ENCODE measurements at places on chromosomes 4 and X.

DNA sequence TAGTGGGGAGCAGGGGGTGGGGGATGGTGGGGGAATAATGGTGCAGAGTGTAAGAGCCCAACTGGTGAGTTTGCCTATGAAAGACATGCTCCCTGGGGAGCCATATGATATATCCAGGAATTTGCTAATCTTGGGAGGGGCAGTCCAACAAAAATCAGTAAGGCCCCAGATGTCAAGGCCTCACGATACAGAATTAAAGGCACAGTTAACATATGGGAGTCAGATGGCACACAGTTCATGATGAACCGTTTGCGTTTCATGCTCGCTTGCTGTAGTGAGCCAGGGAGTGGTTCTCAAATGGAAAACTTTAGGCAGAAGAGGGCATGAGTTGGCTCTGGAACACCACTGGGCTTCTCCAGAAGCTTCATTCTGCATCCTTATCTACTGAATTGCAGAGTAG is 33.9 kb upstream of the VCX2 start:
- no peak for ATAC-seq

GRCh38 chr4:93289831-93290230 is 538.7 kb upstream of the ATOH1 start:
- no peak for ATAC-seq

- no peak for ATAC-seq
Observed at GRCh38 chr4:163878336-163879121, 384.0 kb downstream of the TMA16 start.

DNA sequence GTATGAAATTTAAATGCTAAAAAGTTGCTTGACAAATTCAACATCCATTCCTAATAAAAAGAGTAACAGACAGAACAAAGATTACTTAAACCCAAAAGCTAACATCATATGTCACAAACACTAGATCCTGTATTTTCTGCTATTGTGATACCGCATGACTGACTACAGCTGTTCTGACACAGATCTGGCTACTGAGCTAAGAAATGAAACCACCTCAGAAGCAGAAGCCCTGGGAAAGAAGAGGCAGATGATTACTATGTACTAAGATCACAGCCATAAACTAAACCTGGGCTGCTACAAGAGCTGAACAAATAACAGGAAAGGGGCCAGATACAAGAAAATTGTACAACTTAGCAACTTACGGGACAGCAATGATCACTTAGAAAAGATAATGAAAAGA is 9.4 kb downstream of the LETM1 start:
- no peak for ATAC-seq

DNA sequence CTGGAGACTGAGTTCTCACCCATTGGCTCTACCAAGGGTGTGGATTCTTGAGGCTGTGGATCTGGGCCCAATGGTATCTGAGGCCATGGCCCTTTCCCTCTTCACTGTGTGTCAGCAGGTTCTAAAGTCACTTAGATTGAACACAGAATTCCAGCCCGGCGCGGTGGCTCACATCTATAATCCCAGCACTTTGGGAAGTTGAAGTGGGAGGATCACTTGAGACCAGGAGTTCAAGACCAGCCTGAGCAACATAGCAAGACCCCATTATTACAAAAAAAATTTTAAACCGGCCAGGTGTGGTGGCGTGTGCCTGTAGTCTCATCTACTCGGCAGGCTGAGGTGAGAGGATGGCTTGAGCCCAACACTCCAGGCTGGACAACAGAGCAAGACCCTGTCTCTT is 18.0 kb upstream of the XPNPEP2 start:
- no peak for ATAC-seq

GRCh38 chr4:1354983-1355275 is 7.9 kb downstream of the UVSSA start:
- no peak for ATAC-seq

DNA sequence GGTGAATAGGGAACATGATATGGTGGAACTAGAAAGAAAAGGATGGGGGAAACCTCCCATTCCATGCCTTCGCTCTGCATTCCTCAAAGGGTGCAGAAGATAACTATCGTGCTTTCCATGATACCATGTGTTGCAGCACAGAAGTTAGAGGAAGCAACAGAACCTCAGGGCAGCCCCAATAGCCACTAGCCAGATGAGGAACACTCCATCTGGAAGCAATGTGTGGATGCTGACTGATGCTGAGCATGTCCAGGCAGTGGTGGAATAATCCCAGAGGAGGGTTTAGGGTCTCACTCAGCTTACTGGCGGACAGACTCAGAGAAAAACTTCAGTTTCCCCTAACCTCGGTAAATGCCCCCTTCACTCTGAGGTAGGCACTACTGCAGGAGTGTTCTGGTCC is 7.5 kb downstream of the SMIM10 start:
- ATAC-seq, result no peak
